ENCODE measurements at places on chromosomes 2 and 18.
A peak's percentile ranks its signal among the peaks of the same experiment; 100 is the strongest.

GRCh38 chr2:190357600-190357999, 14.2 kb downstream of the INPP1 start:
- DNase-seq: no peak

- no peak for DNase-seq
These were observed 541.9 kb downstream of the TMX3 start for GRCh38 chr18:68172842-68173549.

DNA sequence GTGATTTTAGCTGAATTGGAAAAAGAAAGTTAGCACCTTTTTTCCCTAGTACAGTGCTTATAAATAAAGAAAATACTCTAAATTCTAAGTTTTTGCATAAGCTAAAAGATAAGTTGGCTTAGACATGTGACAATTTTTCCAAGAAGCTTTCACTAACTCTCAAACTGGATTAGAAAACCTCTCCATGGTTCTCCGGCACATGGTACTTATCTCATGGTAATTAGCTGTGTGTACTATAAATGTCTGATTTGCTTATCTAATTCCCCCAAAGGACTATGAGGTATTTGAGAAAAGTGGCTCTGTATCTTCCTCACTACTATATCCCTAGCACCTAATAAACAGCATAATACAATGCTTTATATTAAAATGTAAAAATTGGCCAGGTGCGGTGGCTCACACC, 71.1 kb downstream of the ROCK1 start:
- DNase-seq: no peak

GRCh38 chr2:206267567-206267966, 6.9 kb upstream of the ZDBF2 start:
- DNase-seq: no peak

DNA sequence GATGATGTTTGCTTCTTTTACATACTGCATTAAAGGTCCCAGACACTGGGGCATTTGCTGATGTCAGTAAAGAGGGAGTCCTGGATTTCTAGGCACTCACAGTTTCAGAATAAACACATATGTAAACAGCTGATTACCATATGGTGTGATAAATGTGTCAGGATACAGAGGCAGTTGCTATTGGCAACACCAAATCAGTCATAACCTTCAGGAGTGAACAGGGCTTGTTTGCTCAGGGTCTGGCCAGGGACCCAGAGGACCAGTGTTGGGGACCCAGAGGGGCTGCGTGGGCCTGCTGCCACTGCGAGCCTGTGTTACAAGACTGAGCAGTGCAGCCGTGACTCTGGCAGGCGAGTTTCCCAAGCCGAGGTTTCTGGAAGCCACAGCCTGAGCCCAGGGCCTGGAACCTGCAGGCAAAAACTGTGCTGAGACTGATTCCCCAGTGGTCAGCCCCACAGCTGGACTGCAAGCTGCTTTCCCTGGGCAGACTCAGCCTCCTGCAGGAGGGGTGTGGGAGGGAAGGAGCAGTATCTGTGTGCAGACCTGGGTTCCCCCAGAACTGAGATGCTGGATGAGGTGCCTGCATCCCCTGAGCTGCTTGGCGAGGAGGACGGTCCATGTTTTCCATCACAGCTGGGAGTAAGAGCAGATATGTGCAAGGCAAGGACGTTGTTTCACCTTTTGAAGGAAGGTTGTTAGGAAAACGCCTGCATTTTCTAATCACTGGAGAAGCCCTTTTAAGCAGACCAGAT, 23.6 kb downstream of the ASAP2 start:
- DNase-seq: no peak

DNA sequence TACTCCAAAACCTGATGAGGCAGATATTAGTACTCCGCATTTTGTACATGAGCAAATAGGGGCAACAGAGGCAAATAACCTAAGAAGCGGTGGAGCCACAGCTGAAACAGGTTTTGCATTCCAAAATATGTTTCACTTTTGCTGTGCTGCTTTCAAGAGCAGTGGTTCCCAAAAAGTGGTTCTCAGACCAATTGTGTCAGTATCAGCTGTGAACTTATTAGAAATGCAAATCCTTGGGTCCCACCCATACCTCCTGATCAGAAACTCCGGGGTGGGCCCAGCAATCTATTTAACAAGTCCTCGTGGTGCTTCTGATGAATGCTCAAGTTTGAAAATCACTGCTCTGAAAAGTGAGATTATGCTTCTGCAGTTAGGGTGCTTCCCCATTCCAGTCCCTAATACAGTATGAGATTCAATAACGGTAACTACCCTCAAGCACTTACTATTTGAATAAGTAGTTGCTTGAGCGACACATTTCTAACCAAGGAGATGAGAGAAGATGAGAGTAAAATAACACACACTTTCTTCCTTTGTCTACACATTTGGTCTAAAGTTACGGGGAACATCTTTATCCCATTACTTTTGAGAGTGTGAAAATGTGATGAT, 17.8 kb upstream of the TCF4 start:
- DNase-seq: no peak

- DNase-seq: no peak
These were observed 96.1 kb downstream of the CTIF start for GRCh38 chr18:48634975-48635374.

- DNase-seq: no peak
These were observed 35.1 kb upstream of the MSH6 start for GRCh38 chr2:47747878-47748277.

GRCh38 chr2:189685540-189686229, 11.2 kb downstream of the ANKAR start:
- DNase-seq: no peak

DNA sequence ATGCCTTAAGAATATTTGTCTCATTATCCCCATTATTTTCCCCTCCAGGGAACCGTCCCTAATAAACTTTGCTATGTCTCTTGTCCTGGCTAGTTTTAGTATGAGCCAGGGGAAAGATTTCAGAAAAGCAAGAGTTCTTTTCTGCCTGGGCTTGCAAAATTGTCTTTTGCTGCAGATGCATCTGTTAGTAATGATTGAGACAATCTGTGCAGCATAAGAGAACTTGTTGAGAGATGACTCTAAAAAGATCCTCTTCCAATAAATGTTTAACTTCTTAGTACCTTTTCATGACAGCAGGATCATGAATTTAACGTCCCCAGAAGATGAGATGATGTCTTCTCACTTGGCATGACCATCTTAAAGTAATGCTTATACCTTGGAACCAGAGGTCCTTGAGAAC, 172.5 kb upstream of the CREB1 start:
- DNase-seq: no peak

GRCh38 chr18:60804415-60804814, 431.8 kb upstream of the MC4R start:
- DNase-seq: no peak

DNA sequence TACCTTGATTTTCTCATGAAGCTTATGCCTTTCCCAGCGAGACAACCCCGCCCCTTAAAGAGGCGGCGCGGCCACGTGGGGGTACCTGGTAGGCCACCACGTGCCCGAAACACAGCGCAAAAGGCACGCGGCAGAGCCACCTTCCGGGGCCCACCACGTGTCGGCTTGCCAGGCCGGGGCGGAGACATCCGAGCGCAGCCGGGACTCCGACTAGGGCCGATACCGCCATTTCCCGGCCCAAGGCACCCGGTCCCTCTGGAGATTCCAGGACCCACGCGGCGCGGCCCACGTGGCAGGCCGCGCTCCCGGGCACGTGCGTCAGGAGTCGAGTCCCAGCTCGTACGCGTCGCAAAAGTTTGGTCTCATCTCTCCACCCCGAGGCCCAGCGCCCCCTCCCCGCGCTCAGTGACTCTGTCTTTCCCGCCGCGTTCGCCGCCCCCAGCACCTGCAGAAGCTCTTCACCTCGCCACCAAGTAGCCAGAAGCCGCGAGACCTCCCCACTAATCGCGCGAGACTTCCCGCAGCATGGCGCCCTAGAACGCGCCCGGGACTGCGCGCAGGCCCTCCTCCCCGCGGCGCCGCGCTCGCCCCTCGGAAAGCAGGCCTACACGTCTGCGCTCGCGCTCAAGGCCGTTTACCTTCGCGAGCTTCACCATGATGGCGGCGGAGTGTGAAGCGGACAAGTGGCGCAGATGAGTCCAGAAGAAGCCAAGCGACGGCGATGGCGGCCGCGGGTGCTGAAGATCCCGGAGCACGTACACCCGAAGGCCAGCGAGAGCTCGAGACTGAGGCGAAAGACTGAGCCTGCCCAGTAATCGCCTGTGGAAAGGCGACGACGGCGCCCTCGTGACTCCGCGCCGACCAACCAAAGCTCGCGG, at the start of gene NCL:
Gene NCL, minus strand, starts transcription at position 787 of the 878 bp plus-strand sequence. Its CDS starts 131 bp downstream, at position 656.
- DNase-seq: peak; percentile 69

DNA sequence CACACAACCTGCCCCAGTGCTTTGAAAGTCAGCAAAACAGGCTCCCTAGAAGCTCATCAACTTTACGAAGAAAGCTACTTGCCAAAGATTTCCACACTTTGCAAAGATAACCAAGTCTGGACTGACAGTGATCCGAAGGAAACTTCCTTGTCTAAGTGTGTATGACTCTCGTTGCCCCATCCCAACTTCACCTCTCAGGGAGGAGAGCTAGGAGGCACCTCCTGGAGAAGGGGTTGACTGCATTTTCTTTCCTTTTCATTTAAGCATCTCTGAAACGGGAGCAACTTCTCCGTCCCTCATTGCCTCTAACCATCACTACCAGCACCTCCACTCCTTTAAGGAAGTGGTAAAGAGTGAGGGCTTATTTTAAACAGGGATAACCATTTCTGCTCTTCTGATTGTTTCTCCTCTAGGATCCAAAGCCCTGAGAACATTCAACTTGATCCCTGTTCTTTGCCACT, 7.0 kb downstream of the ZEB2 start:
- no peak for DNase-seq

DNA sequence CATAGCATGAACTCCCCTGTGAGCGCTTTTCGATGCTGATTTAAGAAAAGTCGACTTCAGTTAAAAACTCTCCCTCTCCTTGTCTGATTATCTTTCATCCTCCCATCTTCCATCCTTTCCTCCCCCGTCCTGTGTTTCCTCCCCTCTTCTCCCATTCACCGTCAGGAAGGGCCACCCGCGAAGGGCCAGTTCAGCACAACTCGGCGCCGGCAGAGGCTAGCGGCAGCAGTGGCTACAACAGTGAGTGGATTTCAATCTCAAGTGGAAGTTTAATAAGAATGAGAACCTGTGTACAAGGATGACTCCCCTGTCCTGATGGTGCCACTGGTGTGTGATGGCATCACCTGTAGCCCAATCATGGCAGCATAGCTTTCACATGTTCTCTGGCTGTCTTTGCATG, 106.9 kb downstream of the PRKRA start:
- DNase-seq: no peak

- DNase-seq: peak; percentile 55
These were observed 9.4 kb upstream of the COLEC11 start for GRCh38 chr2:3585261-3586109.

GRCh38 chr2:239965318-239965717, 59.8 kb downstream of the NDUFA10 start:
- no peak for DNase-seq

DNA sequence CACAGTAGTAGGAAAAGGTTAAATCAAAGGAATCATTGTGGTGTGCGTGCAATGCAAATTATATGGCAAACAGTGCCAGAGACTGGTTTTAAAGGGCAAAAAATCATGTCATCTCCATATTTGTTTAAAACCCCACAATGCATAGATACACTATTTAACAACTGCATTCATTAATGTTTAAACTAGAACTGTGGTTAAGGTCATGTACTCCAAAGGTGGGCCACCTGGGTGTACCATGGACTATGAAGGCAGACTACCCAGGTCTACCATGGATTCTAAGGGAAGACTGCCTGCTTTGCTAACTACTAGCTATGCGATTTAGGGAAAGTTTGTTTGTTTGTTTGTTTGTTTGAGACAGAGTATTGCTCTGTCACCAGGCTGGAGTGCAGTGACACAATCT, 356.3 kb downstream of the ZEB2 start:
- DNase-seq: no peak

DNA sequence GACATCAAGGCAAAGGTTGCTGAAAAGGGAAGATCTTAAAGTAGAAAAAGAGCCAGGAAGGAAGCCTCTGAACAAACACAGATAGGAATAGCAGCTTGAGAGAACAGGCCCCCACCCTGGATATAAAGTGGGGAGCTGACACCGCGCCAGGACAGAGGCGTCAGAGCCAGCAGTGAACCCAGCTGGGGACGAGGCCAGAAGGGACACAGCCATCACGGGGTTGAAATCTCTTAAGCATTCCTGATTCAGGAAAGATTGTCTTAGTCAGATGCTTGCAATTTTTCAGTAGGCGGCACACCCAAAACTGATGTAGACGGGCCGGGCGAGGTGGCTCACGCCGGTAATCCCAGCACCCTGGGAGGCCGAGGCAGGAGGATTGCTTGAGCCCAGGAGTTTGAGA, 93.8 kb upstream of the PHLPP1 start:
- no peak for DNase-seq

GRCh38 chr18:54790109-54790508, 38.2 kb upstream of the RAB27B start:
- no peak for DNase-seq

- DNase-seq: no peak
These were observed 53.9 kb downstream of the BOLA3 start for GRCh38 chr2:74093840-74094239.

GRCh38 chr2:10561288-10562035, 113.3 kb upstream of the ODC1 start:
- DNase-seq: no peak

GRCh38 chr2:88600038-88600465, 27.2 kb downstream of the EIF2AK3 start:
- DNase-seq: no peak

DNA sequence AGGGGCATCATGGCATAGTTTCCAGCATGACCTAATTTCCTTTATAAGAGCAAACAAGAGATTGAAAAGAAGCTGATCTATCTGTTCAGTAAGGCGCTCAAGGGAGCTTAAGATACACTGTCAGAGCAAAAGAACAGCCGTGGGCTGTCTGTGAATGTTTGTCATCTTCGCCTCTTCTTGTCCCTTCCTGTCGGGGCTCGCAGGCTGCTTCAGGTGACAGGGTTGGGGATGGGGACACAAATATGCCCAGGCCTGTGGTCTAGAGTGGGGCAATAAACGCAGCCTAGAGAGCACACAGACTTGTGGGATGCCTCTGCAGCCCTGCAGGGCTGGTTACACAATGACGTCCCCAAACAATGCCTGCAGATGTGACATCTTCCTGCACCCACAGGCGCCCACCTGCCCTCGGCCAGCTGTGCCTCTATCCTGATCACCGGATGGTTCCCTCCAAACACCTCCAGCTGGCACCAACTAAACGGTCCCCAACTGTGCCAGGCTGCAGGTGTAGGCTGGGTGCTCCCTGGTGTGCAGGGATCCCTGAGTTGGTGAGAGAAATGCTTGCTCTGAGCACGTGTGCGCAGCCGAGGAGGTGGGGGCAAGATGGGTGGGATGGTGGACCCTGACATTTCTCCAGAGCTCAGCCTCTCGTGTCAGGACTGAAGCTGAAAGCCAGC, 72.8 kb downstream of the EDAR start:
- no peak for DNase-seq

GRCh38 chr2:20061476-20061875, 10.0 kb upstream of the LAPTM4A start:
- no peak for DNase-seq

DNA sequence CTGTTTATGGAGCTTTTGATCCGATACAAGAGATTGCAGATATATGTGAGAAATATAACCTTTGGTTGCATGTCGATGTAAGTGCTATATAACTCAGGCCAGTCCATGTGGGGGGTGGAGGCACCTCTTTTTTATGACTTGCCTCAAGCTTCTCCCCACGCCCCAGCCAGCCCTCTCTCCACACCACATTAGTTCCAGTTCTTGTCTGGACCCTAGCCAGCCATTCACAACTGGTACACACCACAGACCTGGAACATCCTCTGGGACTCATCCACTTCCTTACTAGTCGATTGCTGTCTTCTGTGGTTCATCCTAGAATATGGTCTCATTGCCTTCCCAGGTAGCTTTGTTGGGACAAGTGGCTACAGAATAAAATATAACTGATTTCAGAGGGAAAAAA, 31.0 kb downstream of the GAD1 start:
- DNase-seq: no peak
